WTC11 (cell line): ENCODE measurements at places on chromosomes 11 and 22. TPM values are rescaled to one million over a fixed set of nuclear protein-coding genes. Genes with fewer than 3 reads are reported as not detected.

LRP4 gene
- 27.6 to 39.5 TPM (median 28.0 TPM) in 3 replicates for total RNA-seq

LDHAL6A gene
- not detected in 3 replicates for total RNA-seq

MYEOV gene
- 1.1 to 1.4 TPM (median 1.1 TPM) in 3 replicates for total RNA-seq

VSIG10L2 gene
- not detected in 3 replicates for total RNA-seq

MAJIN gene
- not detected in 3 replicates for total RNA-seq

ZNF74 gene
- total RNA-seq: 56.5 to 62.8 TPM (median 61.7 TPM) in 3 replicates

MAPK11 gene
- 1.4 to 2.3 TPM (median 1.9 TPM) in 3 replicates for total RNA-seq

GRCh38 chr11:16052750-16053149 is 303.6 kb downstream of the SOX6 start:
- DNase-seq: no peak
- peaks cover 17% of the 10 kb centered on the region for H3K4me1 ChIP-seq
- H3K27ac ChIP-seq: no peak overlapping the region
- no peaks in the 10 kb centered on the region for H3K36me3 ChIP-seq
- H3K4me3 ChIP-seq: no peak overlapping the region
- no peaks in the 10 kb centered on the region for H3K27me3 ChIP-seq

DNA sequence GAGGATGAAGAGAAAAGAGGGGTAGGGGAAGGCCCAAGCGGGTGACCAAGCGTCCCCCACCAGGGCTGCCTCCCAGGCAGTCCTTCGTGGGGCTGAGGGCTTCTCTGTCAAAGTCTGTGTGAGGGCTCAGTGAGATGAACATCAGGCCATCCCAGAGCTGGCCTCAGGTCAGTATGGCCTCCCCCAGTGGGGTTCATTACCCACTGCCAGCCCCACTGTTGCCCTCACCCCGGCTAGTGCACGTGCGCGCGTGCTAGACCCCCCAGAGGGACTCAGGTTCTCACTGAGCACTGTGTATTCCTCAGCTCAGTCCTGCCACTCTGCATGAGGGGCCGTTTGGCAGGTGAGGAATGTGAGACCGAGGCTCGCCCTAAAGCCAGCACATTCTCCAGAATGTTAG is 3.3 kb downstream of the KDELR3 start:
- H3K27me3 ChIP-seq: peaks cover 27% of the 10 kb centered on the region
- DNase-seq: no peak
- no peak overlapping the region for H3K4me3 ChIP-seq
- H3K27ac ChIP-seq: no peak overlapping the region
- H3K36me3 ChIP-seq: no peaks in the 10 kb centered on the region
- H3K4me1 ChIP-seq: peaks cover 5% of the 10 kb centered on the region

GRCh38 chr11:61007383-61007955 is 36.0 kb downstream of the CD6 start:
- H3K4me3 ChIP-seq: peak overlapping the region; percentile 70
- no peak overlapping the region for H3K27ac ChIP-seq
- H3K4me1 ChIP-seq: peaks cover 12% of the 10 kb centered on the region
- peak; percentile 47 for DNase-seq
- H3K36me3 ChIP-seq: no peaks in the 10 kb centered on the region

DNA sequence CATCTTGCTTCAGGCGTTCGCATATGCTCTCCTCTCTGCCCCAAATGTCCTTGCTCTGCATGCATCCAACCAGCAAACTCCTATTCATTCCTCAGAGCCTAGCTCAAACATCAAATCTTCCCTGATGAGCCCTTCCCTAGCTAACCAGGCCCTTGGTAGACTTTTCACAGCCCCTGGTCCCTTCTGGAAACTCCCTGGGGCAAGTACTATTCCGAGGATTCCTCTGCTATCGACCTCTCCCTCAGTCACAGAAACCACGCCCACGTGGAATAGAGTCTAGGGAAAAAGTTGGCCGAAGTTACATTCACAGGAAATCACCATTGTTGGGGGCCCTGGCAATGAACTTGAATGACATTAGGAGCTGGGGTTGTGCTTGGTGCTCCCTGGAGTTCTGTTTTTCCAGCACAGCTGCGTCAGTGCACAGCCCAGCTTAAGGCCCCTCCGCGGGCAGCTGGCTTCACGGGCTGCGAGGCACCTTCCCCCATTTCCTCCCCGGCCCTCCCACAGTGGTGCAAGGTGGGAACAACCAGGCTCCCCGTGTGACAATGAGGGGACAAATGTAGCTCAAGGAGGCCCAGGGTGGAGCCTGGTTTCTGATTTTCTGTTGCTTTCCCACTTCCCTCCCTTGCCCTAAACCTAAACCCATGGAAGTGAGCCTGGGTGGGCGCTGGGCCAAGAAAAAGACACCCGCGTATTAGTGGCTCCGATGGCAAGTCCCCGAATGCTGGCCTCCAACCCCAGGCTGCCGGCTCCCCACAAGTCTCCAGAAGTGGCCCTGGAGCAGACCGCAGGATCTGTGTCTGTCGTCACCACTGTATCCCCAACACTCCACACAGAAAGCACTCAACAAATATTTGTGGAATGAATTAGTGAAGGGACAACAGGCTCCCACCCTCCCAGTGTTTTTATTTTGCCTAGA is 4.3 kb upstream of the ATP5MGL start:
- no peaks in the 10 kb centered on the region; the same call in 1 of the 2 replicates for H3K27me3 ChIP-seq
- H3K4me1 ChIP-seq: peaks cover 29% of the 10 kb centered on the region
- no peak for DNase-seq
- H3K4me3 ChIP-seq: no peak overlapping the region

- peaks cover 3% of the 10 kb centered on the region; the same call in 1 of the 2 replicates for H3K27me3 ChIP-seq
- H3K27ac ChIP-seq: no peak overlapping the region
- H3K4me1 ChIP-seq: peaks cover 16% of the 10 kb centered on the region
- H3K36me3 ChIP-seq: no peaks in the 10 kb centered on the region
Observed at GRCh38 chr11:62402960-62403730, 15.7 kb upstream of the SCGB1A1 start.

DNA sequence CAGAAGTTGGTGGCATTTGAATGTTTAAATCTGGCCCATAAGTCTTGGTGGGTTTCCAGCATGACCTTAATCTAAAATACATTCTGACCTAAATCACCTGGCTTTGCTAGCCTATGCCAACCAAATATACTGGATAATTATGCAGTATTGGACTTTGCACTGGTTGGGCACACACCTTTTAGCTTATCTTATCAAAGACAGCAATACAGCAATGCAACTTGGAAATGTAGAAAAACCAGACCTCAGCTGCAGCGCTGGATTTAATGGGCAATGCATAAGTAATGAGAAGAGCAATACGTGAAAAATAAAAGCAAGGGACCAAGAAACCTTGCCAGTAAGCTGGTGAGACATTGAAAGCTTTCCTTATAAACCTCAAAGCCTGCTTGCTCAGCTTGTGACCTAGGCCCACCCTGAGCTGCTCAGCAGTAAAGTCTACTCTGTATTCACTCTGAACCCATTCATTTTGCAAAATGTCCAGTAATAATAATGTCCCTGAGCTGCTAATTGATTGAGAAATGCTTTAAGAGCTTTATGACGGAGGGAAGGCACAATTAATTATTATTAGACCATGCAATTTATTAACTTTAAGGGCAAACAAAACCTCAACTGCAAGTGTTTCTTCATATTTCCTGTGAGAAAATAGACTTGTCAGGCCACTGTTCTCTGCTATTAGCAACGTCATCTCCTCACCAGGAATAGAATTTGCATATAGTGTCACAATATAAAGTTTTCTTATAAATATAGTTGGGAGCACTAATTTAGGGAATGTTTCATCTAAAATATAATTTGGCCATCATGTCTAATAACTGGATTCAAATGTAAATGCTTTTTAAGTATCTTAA is 49.4 kb upstream of the CEP295 start:
- no peaks in the 10 kb centered on the region for H3K36me3 ChIP-seq
- no peak overlapping the region for H3K4me3 ChIP-seq
- peaks cover 33% of the 10 kb centered on the region for H3K27me3 ChIP-seq
- no peak for DNase-seq
- no peaks in the 10 kb centered on the region for H3K4me1 ChIP-seq
- no peak overlapping the region for H3K27ac ChIP-seq

DNA sequence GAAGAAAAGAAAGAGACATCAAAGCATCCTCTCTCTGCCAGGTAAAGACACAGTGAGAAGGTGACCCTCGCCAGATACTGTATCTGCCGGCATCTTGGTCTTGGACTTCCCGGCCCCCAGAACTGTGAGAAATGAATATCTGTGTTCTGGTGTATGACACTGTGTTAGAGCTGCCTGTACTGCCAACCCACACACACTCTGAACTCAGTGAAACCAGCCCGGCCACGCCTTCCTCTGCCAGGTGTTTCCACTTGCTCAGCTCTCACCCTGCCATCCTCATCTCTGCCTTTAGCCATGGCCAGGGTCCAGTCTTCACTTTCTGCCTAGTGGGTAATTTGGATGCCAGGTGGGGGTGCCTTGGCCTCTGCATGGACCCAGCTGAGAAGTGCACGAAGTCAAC is 24.0 kb downstream of the CBX7 start:
- no peak overlapping the region for H3K27ac ChIP-seq
- H3K27me3 ChIP-seq: no peaks in the 10 kb centered on the region; the same call in 1 of the 2 replicates
- no peaks in the 10 kb centered on the region for H3K36me3 ChIP-seq
- no peak for DNase-seq
- H3K4me1 ChIP-seq: peaks cover 27% of the 10 kb centered on the region

DNA sequence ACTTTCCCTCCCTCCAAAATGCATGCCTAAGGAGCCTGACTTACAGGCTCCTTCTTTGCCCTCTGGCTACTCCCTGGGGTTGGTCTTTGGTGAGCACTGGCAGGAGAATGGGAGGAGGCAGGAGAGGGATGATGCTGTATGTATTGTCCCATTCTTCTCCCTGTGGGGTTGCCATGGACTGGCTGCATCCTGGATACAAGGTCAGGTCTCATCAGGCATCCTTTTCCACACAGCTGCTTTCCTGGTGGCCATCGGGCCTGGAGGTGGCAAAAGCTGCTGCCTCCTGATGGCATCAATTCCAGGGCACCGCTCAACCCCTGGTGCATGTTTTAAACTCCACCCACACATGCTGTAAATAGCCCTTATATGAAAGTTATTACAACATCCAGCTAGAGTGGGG is 257.2 kb downstream of the ETS1 start:
- H3K4me3 ChIP-seq: no peak overlapping the region
- no peak overlapping the region for H3K27ac ChIP-seq
- no peaks in the 10 kb centered on the region for H3K36me3 ChIP-seq
- H3K27me3 ChIP-seq: no peaks in the 10 kb centered on the region; the same call in 1 of the 2 replicates
- no peak for DNase-seq

GRCh38 chr22:23225337-23225723 is 45.0 kb downstream of the BCR start:
- H3K36me3 ChIP-seq: peaks cover 30% of the 10 kb centered on the region
- peak overlapping the region; percentile 81; the same call in 1 of the 2 replicates for H3K27ac ChIP-seq
- DNase-seq: no peak
- H3K4me3 ChIP-seq: no peak overlapping the region

- peaks cover 2% of the 10 kb centered on the region; the same call in 1 of the 2 replicates for H3K27me3 ChIP-seq
- peaks cover 16% of the 10 kb centered on the region for H3K4me1 ChIP-seq
- DNase-seq: no peak
- H3K27ac ChIP-seq: no peak overlapping the region
- no peak overlapping the region for H3K4me3 ChIP-seq
- H3K36me3 ChIP-seq: no peaks in the 10 kb centered on the region
Observed at GRCh38 chr11:44870181-44870580, 80.5 kb downstream of the TP53I11 start.

GRCh38 chr11:103929170-103929903 is 107.1 kb upstream of the DDI1 start:
- DNase-seq: no peak
- no peaks in the 10 kb centered on the region for H3K27me3 ChIP-seq
- no peak overlapping the region for H3K4me3 ChIP-seq
- H3K4me1 ChIP-seq: peaks cover 5% of the 10 kb centered on the region

- no peak overlapping the region for H3K27ac ChIP-seq
- no peak for DNase-seq
- peaks cover 6% of the 10 kb centered on the region; the same call in 1 of the 2 replicates for H3K27me3 ChIP-seq
- H3K36me3 ChIP-seq: peaks cover 17% of the 10 kb centered on the region
Observed at GRCh38 chr11:59758401-59759037, 3.3 kb downstream of the STX3 start.

DNA sequence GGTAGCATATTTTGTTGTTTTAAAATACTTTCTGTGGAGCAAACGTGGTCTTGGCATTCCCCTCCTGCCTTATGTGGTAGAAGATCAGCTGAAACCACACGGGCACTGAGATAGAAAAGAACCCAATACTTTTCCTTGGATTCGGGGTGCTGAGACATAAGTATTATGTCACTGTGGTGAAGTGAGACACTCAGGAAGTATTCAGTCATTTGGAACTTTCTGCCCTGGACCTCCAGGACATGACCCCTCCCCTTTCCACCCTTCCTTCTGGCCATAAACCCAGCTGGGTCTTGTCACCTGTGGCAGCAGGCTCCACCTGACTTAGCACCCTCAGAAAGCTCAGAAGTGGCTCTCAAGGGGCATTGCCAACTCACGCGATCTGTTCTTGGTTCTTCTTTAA is 123.4 kb downstream of the SWAP70 start:
- H3K4me1 ChIP-seq: no peaks in the 10 kb centered on the region
- no peak overlapping the region; the same call in 1 of the 2 replicates for H3K27ac ChIP-seq
- no peaks in the 10 kb centered on the region for H3K27me3 ChIP-seq
- peaks cover 24% of the 10 kb centered on the region for H3K36me3 ChIP-seq

GRCh38 chr22:45937960-45938359 is 39.0 kb downstream of the WNT7B start:
- no peaks in the 10 kb centered on the region for H3K4me1 ChIP-seq
- no peak for DNase-seq
- H3K4me3 ChIP-seq: no peak overlapping the region
- no peak overlapping the region for H3K27ac ChIP-seq
- no peaks in the 10 kb centered on the region for H3K36me3 ChIP-seq
- H3K27me3 ChIP-seq: no peaks in the 10 kb centered on the region

GRCh38 chr11:76156971-76157427 is 49.3 kb downstream of the WNT11 start:
- H3K4me1 ChIP-seq: peaks cover 11% of the 10 kb centered on the region
- H3K27me3 ChIP-seq: peaks cover 12% of the 10 kb centered on the region
- DNase-seq: no peak
- no peaks in the 10 kb centered on the region for H3K36me3 ChIP-seq
- no peak overlapping the region for H3K4me3 ChIP-seq
- H3K27ac ChIP-seq: no peak overlapping the region

GRCh38 chr11:119340335-119341221 is at the start of gene C1QTNF5:
Gene C1QTNF5 (minus strand): TSS chr11:119340883. CDS start chr11:119340397, 486 bp downstream.
- H3K36me3 ChIP-seq: peaks cover 7% of the 10 kb centered on the region
- no peak within 1 kb of the TSS for H3K27ac ChIP-seq
- peak; percentile 53 for DNase-seq

GRCh38 chr11:57164317-57164716 is 17.4 kb upstream of the LRRC55 start:
- no peaks in the 10 kb centered on the region for H3K4me1 ChIP-seq
- DNase-seq: no peak
- no peak overlapping the region for H3K4me3 ChIP-seq
- no peak overlapping the region for H3K27ac ChIP-seq
- peaks cover 14% of the 10 kb centered on the region for H3K27me3 ChIP-seq
